Nephron progenitor cell (in vitro differentiated cells): ENCODE measurements at places on chromosomes 1 and 21.

- no peak for DNase-seq
These were observed 23.3 kb upstream of the MOV10 start for GRCh38 chr1:112651205-112651604.

GRCh38 chr1:93874025-93874651 is 4.9 kb downstream of the DNTTIP2 start:
- peak; percentile 12 for DNase-seq

DNA sequence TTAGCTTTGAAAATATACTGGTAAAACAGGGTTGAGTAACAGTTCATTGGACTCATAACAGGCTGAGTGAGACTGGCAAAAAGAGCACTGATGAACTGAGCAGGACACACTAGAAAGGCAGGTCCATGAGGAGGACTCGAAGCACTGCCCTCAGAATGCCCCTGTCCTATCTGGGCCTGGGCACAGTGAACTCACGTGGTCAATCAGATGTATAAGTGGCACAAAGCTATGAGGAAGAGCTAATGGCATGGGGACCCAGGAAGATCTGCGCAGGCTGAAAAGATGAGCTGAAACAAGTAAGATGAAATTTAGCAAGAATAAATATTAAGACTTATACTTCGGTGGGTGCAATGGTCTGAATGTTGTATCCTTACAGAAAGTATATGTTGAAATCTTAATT is 9.2 kb upstream of the RGS7 start:
- no peak for DNase-seq

DNA sequence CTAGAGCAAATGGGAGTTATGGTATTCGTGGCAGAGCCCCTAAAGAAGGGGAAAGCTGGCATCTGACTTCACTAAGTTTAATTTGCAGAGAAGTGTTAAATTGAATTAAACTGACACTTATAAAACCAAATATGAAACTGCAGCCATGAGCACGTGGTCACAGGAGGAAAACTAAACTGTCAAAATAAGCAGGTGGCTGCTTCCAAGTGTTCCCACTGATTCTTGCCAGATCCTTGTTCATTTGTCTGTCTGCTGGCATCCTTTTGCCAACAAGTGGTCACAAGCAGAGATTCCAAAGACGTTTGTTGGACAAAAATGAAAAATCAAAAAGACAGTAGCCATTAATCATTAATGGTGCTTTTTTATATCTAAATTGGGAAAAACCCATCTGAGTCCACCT is 6.5 kb upstream of the CELA2B start:
- no peak for DNase-seq

- no peak for DNase-seq
These were observed 290.9 kb upstream of the FAM78B start for GRCh38 chr1:166457700-166458099.

GRCh38 chr1:180921891-180922630 is 9.4 kb downstream of the KIAA1614 start:
- no peak for DNase-seq

DNA sequence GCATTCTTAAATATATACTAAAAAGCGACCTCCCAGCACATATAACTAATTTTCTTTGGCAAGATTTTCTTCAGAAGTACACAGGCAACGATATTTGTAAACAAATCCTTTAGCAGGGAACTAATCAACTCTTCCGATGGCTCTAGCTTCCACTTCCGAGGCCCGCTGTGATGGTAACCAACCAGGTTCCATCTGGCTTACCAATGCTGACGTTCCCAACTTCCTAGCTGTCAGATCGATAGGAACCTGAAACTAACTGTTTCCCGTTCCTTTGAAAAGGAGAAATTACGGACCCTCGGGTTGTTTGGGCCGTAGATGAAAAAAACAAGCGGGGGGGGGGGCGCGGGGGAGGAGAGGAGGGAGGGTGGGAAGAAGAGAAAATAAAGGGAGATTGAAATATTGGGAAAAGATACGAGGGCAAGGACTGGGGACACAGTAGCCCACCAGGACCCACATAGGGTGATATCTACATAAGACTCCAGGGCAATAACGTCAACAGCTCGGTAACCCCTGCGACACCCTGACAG is 513 bp downstream of the GTF2B start:
- DNase-seq = peak; percentile 27

- no peak for DNase-seq
These were observed 10.3 kb downstream of the TTC34 start for GRCh38 chr1:2791027-2791760.

DNA sequence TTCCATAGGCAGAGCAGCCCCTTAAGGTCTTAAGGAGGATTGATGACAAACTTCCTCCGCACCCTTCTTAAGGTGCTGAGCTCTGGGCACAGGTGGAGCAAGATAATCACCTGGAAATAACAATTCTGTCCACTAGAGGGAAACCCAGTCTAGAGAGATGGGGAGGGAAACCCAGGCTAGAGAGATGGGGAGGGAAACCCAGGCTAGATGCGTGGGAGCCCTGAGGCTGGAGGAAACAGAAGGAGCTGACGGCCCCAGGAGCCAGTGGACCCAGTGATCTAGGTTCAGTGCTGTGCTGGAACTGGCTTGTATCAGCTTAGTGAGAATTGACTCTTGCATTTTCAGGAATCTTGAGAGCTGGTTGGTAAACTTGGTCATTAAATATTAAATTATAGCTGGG is 17.8 kb upstream of the MYCL start:
- peak; percentile 48 for DNase-seq

- DNase-seq = peak; percentile 22
These were observed 41.6 kb upstream of the SLC45A1 start for GRCh38 chr1:8276173-8276914.

DNA sequence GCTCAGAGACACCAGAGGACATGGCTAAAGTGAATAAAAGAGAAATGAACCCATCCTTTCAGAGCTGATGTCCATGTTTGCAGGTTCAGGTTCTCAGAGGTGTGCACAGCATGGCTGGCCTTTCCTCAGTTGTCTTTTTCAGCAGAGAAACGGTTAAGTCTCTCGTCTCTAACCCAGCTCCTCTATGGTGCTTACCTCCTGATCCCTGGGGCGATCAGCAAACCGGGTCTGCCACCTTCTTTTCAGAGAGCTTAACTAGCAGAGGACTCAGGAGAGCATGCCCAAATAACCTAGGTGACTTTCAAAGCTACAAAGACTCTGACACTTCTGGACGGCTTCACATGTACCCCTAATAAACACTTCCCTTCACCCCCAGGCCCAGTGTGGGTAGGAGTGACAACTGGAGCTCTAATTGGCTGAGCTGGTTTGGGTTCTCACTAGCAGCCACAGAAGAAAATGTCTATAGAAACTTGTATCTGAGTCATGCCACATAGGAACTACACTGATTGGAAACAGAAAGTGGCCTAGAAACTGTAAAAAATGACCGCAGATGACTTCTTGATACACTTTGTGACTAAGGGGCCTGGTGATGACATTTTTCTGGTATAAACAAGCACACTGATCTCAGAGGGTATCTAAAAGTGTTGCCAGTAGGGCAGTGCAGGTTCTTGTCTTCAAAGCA is at the start of gene AIM2:
AIM2 (minus strand) TSS at position 329 of the 682 bp plus-strand sequence. CDS start 3,267 bp downstream, outside the sequence.
- DNase-seq = no peak

DNA sequence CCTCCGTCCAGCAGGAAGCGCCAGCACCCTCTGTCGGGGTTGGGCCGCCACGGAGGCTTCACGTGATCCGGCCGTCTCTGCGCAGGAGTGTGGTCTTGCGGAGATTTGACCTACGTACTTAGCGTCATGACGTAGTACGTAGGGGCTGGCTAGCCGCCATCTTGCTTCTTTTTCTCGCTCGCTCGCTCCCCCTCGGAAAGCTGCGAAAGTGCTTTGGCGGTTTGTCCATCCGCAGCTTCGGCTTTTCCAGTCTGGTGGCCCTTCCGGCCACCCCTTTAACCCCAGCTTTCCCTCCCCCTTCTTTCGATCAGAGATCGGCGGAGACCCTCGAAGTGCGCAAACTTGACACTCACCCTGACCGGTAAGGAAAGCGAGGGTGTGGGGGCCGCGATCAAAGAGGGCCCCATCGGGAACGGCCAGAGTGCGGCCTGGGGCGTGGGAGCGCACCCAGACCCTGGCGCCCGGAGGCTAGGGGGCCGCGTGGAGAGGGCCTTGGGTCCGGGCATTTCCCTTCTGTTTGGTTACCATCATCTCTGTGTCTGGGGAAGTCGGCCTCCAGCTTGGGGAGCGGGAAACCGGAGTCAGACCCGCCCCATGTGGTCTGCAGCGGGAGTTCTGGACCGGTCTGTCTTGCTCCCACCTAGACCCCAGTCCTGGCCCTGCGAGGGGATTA is at the start of gene PRRC2C:
PRRC2C (plus strand) TSS at position 156 of the 673 bp plus-strand sequence. CDS start 26,559 bp downstream, outside the sequence.
- DNase-seq = peak; percentile 89

- DNase-seq = no peak
These were observed 15.1 kb downstream of the PAX7 start for GRCh38 chr1:18645747-18646090.

- DNase-seq = no peak
These were observed 135.9 kb downstream of the TPR start for GRCh38 chr1:186239171-186239570.

DNA sequence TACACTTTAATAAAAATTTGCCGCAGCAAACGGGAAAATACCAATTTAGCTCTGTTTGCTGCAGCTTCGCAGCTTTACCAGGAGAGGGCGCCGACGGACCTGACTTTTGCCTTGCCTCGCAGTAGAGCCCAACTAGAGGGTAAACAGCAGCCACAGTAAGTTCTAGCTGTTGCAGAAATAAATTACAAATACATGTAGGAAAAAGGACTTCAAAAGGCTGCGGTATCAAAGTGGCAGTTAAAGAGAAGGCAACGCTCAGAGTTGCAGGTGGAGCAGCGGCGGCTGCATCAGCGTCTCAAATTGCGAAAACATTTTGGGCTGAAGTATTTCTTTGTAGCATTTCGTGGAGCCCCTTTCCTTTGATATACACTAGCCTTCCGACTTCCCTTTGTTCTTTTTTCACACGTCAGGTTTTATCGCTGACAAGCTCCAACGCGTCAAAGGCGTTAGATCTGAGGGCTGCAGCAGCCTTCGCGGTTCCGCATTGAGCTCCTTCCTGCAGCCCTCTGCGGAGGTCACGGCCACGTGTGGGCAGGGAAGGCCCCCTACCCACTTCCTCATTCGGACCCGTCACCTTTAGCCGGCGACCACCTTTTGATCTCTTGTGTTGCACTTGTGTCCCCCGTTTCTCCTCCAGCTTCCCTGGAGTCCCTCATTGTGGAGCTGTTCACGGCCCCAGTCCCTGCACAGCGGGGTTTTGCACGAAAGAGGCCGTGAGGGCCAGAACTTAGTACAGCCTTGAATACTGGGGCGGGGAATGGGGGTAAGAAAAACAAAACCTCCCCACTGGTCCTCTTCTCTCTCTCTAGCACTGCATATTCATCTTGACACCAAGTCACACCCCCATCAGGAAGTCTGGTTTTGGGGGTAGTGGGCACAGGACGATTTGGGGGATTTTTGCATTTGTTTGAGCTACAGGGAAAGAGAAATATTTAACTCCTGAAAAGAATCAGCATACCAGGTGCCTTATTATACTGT is 72.8 kb downstream of the S1PR1 start:
- DNase-seq = peak; percentile 69

DNA sequence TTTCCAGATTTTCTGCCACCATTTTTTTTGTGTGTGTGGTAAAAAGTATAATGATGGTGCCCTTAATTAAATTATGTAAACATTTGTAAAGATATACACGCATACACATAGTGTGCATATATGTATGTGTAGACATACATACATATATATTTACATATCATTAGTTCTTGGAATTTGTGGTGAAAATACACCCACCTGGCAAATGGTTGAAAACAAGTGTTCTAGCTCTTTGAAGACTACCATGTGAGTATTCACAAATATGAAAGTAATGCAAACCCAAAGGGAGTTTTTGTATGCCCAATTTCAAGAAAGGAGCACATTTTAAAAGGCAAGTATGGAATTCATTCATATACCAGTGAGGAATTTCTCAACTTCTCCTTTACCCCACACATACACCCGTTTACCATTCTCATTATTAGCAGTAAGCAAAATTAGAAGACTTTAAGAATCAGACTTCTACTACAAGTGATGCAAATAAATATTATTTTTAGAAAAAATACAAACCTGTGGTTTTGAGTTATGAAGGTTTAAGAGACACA is 8.0 kb downstream of the RABGAP1L start:
- no peak for DNase-seq

GRCh38 chr21:15140321-15141019 is 75.7 kb upstream of the NRIP1 start:
- DNase-seq = peak; percentile 31

DNA sequence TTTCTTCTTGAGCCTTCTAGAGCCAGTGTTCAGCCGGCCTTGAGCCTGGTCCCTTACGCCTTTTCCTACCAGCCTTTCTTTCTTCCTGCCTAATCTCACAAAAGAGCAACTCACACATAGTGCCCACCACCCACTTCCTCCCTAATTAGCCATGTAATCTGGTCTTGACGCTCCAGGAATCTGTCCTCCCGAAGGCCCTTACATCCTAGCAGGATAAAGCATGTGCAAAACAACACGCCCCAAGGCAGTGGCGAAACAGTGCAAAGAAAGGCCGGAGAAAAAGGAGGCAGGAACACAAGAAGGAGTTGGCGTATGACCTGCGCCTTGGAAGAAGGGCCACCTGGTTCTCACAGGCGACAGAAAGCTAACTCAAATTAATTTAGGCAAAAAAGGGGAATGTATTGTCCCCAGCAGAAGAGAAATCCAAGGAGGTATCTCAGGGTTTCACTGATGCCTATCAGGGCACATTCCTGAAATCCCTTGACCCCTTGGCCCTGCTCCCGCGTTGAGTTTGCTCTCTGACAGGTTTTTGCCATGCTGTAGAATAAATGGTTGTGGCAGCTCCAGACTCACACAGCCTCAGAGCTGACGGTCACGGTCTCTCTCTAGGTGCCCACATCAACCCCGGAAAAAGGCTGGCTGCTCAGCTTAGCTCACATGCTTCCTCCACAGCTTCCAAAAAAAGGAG is 79.0 kb downstream of the ZNF281 start:
- peak; percentile 41 for DNase-seq

GRCh38 chr1:48069662-48070395 is 72.6 kb upstream of the TRABD2B start:
- no peak for DNase-seq

GRCh38 chr1:160261556-160261892 is 825 bp downstream of the DCAF8 start:
- peak; percentile 27 for DNase-seq

DNA sequence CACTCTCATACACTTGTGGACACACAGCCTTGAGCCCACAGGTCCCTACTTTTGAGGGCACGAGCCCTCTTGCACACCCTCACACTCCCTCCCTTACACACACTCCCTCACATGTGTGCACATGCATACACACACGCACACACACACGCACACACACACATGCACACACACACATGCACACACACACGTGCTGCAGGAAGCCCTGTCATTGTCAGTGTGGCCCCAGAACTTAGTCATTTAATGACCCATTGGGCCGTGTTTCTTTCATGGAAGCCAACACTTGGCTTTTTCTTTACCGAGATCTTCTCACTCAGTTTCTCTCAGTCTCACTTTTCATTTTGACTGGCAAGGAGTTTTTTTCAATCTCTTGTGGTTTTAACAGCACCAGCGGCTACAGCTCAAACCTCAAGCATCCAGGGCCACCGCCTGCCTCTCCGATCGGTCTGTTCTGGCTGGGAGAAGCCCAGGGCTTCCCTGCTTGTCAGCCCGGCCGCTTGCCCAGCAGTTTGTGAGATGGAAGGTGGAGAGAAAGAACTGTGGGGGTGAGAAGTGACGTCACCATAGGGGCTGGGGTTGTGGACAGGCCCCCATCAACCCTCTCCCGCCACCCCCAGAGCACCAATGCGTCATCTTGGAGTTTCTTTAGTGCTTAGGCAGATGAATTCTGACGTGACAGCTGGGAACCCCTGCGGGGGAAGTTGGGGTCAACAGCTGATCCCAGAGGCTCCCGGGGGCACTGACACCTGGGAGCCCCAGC is 15.8 kb upstream of the TNFRSF8 start:
- no peak for DNase-seq
